ENCODE measurements at places on chromosomes 1 and 21.

DNA sequence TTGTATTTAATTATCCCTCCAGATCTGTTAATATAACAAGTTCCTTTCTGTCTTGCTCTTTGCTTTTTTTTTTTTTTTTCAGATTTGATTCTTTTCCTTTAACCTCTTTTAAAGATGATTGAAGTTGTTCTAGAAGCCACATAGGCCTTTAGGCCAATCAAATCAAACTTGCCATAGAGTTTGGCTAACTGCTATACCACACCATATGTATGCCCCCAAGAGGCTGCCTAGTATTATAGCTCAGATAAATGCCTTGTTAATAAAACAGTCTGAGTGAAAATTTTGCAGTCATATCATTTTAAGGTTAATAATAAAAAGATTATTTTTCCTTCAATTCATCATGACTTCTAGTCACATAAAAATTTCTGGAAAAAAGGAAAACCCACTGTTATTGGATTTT, 696.0 kb upstream of the CHRM3 start:
- no peak for DNase-seq

GRCh38 chr1:51960262-51960661, 30.2 kb downstream of the RAB3B start:
- DNase-seq = no peak

DNA sequence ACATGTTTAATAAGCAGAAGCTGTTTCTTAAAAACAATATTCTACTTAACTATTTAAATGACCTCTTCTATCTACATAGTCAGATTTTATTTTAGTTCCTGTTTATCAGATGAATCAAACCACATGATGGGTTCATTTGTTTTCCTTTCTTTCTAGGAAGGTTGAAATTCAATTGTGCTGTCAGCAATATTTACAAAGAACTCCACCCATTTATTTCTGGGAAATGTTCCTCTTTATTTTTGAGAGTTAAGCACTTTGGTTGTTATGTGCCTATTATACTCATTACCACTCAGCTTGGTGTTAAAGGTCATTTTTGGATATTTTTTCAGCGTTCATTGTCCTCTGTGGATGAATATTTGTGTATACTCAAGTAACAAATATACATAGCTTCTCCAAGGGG, 84.9 kb downstream of the C4BPA start:
- DNase-seq = no peak

DNA sequence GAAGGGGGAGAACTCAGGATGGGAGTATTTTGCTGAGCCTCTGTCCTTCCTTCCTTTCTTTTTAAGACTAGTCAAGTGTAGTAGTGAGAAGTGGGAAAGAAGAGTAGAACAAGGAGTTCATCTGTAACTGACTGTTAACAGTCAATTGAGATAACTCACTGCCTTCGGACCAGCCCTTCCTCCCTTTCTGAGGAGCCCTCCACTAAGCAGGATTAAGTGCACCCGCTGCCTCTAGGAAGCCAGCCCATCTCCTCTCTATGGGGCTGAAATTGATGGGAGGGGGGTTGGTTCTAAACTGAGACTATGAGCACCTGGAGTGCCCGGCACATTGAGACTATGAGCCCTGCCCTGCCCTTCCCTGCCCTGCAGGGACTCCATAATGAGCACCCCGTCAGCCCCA, 72.7 kb upstream of the TINAGL1 start:
- no peak for DNase-seq

GRCh38 chr1:67683766-67684525, 1.1 kb upstream of the GADD45A start:
- peak; percentile 23 for DNase-seq

DNA sequence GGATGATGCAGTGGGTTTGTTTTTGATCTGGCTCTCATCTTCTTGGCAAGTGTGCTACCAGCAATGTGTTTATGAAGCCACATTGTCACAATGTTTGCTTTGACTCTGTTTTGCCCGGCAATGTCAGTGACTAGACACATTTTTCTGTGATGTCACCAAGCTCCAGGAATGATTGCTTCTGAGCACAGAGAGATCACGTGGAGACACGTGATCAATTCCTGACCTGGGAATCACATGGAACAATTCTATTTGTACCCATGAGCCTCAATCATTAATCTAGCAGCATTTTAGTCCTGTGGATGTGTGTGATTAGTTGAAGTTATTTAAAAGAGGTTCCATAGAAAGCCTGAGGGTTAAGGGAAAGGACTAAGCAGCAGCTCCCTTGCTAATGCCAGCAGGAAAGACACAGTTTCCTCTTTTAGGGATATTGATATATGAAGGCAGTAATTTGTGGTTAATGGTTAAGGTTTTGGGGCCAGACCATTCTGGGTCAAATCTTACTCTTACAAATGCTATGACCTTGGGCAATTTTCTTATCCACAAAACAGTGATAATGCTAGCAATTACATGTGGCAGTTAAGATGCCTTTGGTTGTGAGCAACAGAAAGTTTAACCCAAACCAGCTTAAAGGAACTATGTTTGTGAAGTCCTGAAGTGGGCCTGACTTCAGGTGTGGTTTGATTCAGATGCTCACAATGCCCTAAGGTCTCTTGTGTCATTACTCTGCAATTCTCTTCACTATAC, 59.0 kb downstream of the FASLG start:
- no peak for DNase-seq

DNA sequence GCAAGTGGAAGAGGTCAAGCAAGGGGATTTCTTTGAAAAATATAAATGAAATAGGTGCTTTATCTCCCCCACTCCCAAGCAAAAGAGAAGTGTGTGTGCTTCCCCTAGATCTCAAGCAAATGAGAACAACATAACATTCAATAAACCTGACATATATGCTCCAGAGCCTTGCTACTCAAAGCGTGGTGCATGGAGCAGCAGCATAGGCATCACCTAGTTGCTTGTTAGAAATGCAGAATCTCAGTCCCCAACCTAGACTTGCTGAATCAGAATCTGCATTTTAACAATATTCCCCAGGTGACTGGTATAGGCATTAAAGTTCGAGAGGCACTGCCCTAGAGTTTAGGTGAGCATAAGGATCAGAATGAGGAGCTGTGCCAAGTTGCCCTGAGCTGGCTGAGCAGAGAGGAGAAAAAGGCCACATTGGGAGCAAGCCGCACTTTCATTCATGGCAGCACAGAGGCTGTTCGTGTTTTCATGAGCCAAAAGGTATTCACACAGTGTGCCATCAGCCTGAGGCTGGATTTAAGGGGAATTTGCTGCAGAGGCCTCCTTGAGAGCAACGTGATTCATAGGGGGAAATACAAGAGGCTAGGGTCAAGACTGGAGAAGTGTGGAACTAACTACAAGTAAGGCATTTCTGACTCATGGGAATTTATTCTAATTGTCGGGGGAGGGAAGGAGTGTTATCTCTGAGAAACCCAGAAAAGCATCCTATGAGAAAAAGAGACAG, 14.3 kb upstream of the LPAR3 start:
- no peak for DNase-seq

- no peak for DNase-seq
Measured at GRCh38 chr21:18000981-18001686, 182.0 kb upstream of the C21orf91 start.

DNA sequence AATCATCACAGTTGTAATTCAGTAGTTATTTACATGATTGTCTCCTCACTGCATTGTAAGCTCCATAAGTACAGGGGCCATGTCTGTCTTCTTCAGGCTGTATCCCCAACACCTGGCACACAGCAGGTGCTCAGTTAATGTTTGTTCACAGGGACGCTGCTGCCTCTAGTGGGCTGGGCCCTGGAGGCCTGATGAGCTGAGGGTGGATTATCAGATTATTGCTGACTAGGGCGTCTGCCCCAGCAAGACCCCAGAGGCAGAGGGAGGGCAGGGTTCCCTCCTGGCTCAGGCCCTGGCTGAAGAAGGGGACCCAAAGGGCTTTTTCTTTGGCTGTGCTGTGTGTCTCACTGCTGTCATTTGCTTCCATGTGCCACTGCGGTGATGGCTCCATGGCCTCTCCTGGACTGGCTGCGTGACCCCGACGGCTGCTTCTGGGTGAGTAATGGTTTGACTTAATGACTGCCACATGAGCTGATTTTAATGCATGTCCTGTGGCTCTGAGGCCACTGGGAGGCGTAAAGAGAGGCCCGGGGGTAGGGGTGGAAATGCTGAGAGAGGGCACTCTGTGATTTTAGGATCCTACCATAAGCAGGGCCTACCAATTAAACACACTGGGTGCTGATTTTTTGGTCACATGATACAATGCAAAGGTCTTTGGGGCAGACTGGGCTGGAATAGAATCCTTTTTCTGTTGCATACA, 20.8 kb upstream of the EPB41 start:
- no peak for DNase-seq

DNA sequence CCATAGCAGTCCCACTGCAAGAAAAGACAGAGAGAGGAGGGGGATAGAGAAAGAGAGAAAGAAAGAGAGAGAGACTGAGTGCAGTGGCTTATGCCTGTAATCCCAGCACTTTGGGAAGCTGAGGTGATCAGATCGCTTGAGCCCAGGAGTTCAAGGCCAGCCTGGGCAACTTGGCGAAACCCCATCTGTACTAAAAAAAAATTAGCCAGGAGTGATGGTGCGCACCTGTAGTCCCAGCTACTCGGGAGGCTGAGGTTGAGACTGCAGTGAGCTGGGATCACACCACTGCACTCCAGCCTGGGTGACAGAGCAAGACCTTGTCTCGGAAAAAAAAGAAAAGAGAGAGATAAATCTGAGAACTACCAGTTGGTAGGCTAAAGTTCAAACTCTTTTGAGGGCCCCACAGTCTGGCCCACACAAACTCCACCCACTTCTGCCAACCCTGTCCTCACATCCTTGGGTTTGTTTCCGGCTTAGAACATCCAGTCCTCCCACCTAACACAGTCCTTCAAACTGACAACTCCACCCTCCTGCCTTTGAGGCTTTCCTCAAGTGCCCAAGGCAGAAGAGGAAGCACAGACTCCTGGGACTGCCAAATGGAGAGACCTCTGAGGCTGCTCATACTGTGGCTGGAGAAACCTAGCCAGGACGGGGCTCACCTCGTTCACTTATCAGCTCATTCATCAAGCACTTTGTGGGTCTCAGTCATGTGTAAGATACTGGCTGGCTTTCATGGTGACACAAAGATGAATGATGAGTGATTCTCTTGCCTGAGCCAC, 20.1 kb downstream of the TFAP2E start:
- no peak for DNase-seq

GRCh38 chr1:226654046-226654667, 84.9 kb downstream of the ITPKB start:
- DNase-seq = no peak

DNA sequence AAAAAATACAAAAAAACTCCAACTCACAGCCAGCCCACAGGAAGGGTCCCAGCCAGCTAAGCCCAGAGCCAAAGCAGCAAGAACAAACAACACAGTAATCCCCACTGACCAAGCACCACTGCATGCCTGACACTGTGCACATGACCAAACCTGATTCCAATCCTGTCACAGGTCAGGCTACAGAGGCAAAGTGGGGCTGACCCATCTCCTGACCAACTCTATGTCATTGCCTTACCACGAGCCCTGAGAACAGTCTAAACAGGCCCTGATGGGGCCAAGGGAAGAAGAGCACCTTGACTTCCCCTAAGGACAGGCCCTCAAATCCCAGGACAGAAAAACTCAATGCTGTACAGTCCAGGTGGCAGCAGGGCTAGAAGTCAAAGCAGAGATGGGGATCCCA, 2.4 kb downstream of the LSS start:
- DNase-seq = no peak

GRCh38 chr1:31739346-31739745, 24.8 kb downstream of the ADGRB2 start:
- DNase-seq = no peak

DNA sequence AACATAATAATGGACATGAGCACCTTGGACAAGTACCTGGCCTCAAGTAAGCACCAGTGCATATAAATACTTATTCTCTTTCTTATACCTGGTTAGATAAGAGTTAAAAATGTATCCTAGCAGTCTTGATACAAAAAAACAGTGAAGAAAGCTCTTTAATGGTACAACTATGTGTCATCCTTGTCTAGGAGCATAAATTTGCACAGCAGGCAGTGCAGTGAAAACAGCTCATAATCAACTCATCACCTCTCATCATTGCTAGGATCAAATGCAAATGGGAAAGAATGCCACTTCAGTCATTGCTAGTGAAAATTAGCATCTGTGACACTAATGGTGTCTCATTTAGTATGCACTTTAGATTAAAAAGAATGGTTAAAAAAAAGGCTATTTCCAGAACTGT, 7.6 kb downstream of the SAMSN1 start:
- DNase-seq = no peak

- no peak for DNase-seq
Measured at GRCh38 chr1:9069326-9070100, at the start of gene SLC2A5. SLC2A5 (minus strand) TSS chr1:9069635; CDS start chr1:9069536, 99 bp downstream.

DNA sequence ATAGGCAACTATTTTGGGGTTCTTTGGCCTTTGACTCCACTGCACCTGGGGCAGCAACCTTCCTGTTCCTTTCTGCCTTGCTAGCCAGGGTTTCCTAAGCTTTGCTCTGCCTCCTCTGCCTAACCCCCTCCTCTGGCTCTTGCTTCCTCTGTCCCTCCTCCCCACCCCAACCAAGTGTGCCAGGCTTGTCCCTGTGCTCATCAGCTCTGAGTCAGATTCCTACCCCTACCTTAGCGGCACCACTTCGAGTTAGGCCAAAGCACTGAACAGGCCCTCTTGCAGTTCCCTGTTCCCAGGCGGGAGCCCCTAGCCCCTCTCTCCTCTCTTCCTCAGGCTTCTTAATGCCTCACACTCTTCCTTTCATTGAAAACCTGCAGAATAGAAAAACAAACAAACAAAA, 74.8 kb upstream of the HAO2 start:
- no peak for DNase-seq

DNA sequence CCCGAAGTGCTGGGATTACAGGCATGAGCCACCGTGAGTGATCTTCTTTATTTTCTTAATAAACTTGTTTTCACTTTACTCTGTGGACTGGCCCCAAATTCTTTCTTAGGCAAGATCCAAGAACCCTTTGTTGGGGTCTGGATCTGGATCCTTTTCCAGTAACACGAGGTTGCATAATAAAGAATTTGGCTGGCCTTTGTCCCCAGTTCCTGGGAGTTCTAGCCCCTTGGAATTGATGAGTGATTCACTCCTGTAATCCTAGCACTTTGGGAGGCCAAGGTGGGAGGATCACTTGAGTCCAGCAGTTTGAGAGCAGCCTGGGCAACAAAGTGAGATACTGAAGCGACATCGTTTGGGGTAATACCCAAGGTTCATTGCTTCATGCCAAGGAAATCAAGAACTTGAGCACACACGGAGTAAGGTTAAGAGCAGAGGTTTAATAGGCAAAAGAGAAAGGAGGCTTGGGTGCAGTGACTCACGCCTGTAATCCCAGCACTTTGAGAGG, 2.2 kb upstream of the TOMM20 start:
- DNase-seq = no peak

DNA sequence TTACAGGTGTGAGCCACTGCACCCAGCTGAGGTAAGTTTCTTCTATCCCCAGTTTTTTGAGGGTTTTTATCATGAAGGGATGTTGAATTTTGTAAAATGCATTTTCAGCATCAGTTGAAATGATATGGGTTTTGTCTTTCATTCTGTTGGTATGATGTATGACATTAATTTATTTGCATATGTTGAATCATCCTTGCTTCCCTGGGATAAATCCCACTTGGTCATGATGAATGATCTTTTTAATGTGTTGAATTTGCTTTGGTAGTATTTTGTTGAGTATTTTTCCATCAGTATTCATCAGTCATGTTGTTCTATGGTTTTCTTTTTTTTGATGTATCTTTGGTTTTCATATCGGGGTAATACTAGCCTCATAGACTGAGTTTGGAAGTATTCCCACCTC, 141.0 kb downstream of the RPS6KC1 start:
- DNase-seq = no peak

GRCh38 chr1:211800925-211801607, 29.5 kb downstream of the LPGAT1 start:
- no peak for DNase-seq
